Adrenal gland (tissue), 19 donors: ENCODE measurements at places on chromosomes 13 and 19. TPM values are rescaled to one million over a fixed set of nuclear protein-coding genes. Genes with fewer than 3 reads are reported as not detected.

Gene CGB3
- total RNA-seq, result not detected

Gene NOVA2
- 6.4 TPM for total RNA-seq

Gene TEX26
- not detected for total RNA-seq

DNA sequence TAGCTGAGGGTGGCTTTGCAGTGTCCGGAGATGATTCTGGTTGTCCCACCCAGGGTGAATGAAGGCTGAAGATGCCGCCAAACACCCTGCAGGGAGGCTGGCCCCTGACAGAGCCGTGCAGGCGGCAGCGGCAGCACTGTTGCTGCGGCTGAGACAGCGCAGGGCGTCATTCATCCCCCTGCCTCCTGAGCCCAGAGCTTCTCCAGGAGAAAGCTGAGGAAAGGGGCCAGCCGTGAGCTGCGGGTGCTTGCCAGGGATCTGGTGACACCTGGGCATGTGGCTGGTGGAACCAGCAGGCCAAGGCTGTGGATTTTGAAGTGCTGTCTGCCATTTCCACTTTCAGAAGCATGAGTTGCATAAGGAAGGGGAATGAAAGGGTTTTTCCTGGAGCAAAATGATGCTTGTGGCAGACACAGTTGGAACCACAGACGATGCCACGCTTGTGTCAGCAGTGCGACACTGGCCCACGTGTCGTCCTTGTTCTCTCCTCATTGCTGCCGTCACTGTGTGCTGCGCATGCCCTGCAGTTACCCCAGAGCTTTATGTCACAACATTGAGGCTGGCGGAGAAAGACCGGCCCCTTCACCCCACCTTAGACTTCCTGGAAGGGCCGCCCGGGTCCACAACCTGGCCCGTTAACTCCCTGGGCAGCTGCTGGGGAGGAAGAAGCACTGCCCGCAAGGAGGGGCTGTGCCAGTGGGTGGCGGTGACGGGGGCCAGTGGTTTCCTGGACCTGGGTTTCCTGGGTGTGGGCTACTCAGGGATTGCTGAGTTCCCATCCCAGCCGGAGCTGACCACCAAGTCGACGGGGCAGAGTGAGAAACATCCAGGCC is 22.7 kb downstream of the TFDP1 start:
- no peak overlapping the region for H3K4me3 ChIP-seq
- no peaks in the 10 kb centered on the region for H3K4me1 ChIP-seq
- no peak for DNase-seq
- H3K27ac ChIP-seq, result no peak overlapping the region

DNA sequence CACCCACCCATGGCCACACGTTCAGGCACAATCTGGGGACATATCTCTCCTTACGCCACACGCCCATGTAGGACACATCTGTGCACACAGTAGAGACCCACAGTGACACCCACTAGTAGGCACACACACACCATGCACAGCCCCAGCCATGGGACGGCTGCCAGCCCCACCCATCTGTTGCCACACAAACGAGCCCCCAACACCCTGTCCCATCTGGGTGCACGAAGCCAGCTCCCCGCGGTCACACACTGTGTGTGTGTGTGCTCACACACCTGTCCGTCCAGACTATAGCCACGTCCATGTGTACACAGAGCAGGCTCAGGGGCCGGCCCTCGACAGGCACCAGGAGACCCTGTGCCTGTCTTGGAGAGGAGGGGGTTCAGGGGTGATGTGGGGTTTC is 10.6 kb downstream of the ERFL start:
- H3K27me3 ChIP-seq, result peaks cover 39% of the 10 kb centered on the region
- no peak overlapping the region for H3K27ac ChIP-seq
- H3K4me1 ChIP-seq, result no peaks in the 10 kb centered on the region
- no peak overlapping the region for H3K4me3 ChIP-seq

GRCh38 chr19:48496959-48497727 is 14.5 kb downstream of the LMTK3 start:
- DNase-seq, result no peak
- no peak overlapping the region for H3K27ac ChIP-seq
- no peak overlapping the region for H3K4me3 ChIP-seq
- peaks cover 14% of the 10 kb centered on the region for H3K4me1 ChIP-seq
- H3K36me3 ChIP-seq, result no peaks in the 10 kb centered on the region

GRCh38 chr13:29543230-29544215 is 52.0 kb downstream of the SLC7A1 start:
- no peak for DNase-seq
- H3K36me3 ChIP-seq, result no peaks in the 10 kb centered on the region
- no peak overlapping the region for H3K4me3 ChIP-seq
- no peaks in the 10 kb centered on the region for H3K27me3 ChIP-seq
- H3K4me1 ChIP-seq, result no peaks in the 10 kb centered on the region

DNA sequence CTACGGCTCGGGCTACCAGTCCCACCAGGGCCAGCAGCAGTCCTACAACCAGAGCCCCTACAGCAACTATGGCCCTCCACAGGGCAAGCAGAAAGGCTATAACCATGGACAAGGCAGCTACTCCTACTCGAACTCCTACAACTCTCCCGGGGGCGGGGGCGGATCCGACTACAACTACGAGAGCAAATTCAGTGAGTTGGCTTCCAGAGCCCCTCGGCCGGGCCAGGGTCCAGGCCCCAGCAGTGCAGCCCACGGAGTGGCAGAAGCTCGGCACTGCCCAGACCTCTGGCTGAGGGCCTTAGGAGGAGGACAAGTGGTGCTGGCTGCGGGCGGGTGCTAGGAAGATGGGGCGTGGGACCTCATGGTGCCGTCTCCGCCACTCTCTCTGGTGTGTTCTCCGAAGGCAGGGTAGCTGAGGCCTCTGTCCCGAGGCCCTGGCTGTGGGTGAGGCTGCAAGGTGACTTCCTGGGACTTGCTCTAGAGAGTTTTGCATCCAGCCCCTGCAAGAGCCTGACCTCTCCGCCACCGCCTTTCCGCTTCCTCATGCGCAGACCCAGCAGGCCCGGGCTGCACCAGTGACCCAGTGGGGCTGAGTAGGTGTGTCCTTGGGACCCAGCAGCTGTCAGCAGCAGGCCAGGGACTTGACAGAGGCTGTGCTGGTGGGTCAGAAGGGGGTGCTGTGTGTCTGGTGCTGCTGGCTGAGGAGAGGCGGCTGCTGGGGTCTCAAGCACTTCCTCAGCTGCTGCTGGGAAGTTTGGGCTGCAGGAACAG is 13.5 kb upstream of the QTRT1 start:
- no peak overlapping the region for H3K27ac ChIP-seq
- DNase-seq, result no peak
- H3K4me1 ChIP-seq, result no peaks in the 10 kb centered on the region
- H3K36me3 ChIP-seq, result no peaks in the 10 kb centered on the region
- no peaks in the 10 kb centered on the region for H3K27me3 ChIP-seq

DNA sequence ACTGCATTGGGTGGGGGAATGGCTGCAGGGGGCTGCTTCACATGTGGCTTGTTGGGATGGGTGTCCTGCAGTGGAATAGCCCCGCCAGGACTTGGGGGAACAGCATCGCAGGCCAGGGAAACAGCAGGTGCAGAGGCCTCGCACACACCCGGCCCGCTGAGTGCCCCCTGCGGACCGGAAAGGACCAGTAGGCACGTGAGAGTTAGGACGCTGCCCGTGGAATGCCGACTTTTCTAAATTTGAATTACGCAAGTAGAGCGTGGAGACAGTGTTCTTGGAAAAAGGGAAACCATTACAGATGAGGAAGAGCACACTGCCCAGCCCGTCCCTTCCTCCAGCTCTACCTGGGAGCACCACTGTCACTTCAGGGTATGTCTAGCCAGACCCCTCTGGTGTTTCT is 11.5 kb downstream of the DNM2 start:
- H3K36me3 ChIP-seq, result no peaks in the 10 kb centered on the region
- no peak overlapping the region for H3K4me3 ChIP-seq
- no peak overlapping the region for H3K27ac ChIP-seq
- peak; percentile 45 for DNase-seq
- no peaks in the 10 kb centered on the region for H3K27me3 ChIP-seq

DNA sequence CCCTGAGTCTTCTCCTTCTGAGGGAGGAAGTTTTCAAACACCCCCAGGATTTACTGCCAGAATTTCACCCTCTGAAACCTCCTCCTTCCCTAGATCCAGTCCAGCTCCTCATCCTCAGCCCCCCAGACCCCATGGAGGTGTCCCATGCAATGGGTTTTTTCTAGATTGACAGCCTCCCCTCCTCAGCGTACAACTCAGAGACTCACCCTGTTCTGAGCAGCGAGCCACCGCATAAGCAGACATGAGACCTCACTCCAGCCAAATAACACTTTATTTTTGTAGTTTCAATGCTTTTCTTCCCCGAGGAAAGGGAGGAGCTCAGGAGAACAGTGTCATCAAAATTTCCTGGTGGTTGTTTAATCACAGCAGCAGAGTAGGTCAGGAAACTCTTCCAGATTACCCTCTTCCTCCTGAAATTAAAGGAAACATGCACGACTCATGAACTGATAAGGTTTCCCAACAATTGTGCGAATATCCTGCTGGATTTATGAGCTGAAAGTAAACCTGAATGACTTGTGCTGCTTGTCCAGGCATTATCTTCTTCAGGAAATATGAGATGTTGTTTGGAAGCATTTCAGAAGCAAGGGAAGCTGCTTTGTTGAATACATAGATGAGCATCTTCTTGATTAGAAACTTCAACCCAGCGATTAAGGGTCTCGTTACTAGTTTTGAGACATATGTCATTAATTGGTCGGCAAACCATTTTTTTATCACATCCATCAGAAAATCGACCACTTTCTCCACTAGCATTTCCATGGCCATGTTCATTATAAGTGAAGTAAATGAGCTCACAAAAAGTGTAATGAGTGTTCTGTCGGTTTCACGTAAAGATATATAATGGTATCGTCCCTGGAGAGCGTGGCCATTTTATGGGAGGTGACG is 36.2 kb downstream of the ERICH4 start:
- H3K4me1 ChIP-seq, result no peaks in the 10 kb centered on the region
- peak overlapping the region; percentile 60 for H3K27ac ChIP-seq

- H3K36me3 ChIP-seq, result no peaks in the 10 kb centered on the region
- no peaks in the 10 kb centered on the region for H3K27me3 ChIP-seq
- peaks cover 6% of the 10 kb centered on the region for H3K4me1 ChIP-seq
- H3K27ac ChIP-seq, result no peak overlapping the region
- no peak overlapping the region for H3K4me3 ChIP-seq
These were observed 2.8 kb upstream of the CRYL1 start for GRCh38 chr13:20528452-20528851.

DNA sequence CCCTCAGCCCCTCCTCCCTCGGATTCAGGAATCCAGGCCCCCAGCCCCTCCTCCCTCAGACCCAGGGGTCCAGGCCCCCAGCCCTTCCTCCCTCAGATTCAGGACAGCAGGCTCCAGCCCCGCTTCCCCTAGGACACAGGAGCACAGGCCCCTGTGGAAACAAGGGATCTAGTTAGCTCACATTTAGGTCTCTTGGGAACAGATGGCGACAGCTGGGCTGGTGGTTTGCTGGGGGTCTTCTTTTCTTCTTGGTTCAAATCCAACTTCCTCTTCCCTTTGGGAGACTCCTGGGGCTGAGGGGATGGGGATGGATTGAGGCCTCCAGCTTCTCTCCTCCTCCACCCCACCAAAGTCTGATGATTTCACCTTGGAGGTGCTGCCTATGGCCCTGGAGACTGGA is 19.6 kb downstream of the ZNF575 start:
- H3K4me3 ChIP-seq, result no peak overlapping the region
- no peak overlapping the region for H3K27ac ChIP-seq
- peaks cover 5% of the 10 kb centered on the region for H3K4me1 ChIP-seq
- H3K36me3 ChIP-seq, result no peaks in the 10 kb centered on the region
- H3K27me3 ChIP-seq, result no peaks in the 10 kb centered on the region

- no peak overlapping the region for H3K4me3 ChIP-seq
- H3K4me1 ChIP-seq, result no peaks in the 10 kb centered on the region
- H3K27me3 ChIP-seq, result peaks cover 21% of the 10 kb centered on the region
- no peak overlapping the region for H3K27ac ChIP-seq
- DNase-seq, result no peak
- H3K36me3 ChIP-seq, result no peaks in the 10 kb centered on the region
These were observed 8.0 kb downstream of the TJP3 start for GRCh38 chr19:3716147-3716668.
